ENCODE measurements at places on chromosomes 11 and 22. TPM values are rescaled to one million over a fixed set of nuclear protein-coding genes. Genes with fewer than 3 reads are reported as not detected.

GRCh38 chr11:30914143-30914762 lies 328.1 kb upstream of the MPPED2 start:
- no peaks in the 10 kb centered on the region for H3K4me1 ChIP-seq
- H3K27ac ChIP-seq = no peak overlapping the region
- H3K27me3 ChIP-seq = peaks cover 14% of the 10 kb centered on the region
- H3K4me3 ChIP-seq = no peak overlapping the region
- no peaks in the 10 kb centered on the region for H3K36me3 ChIP-seq

GRCh38 chr22:49210606-49211005 lies 617.1 kb downstream of the BRD1 start:
- no peaks in the 10 kb centered on the region for H3K36me3 ChIP-seq
- no peak overlapping the region for H3K27ac ChIP-seq
- DNase-seq = no peak
- H3K4me1 ChIP-seq = no peaks in the 10 kb centered on the region

Gene KCNJ5
- not detected for total RNA-seq

GRCh38 chr22:27850000-27850521 lies 48.5 kb upstream of the MN1 start:
- H3K4me1 ChIP-seq = peaks cover 13% of the 10 kb centered on the region
- DNase-seq = no peak
- no peaks in the 10 kb centered on the region for H3K27me3 ChIP-seq
- no peak overlapping the region for H3K27ac ChIP-seq
- no peak overlapping the region for H3K4me3 ChIP-seq

DNA sequence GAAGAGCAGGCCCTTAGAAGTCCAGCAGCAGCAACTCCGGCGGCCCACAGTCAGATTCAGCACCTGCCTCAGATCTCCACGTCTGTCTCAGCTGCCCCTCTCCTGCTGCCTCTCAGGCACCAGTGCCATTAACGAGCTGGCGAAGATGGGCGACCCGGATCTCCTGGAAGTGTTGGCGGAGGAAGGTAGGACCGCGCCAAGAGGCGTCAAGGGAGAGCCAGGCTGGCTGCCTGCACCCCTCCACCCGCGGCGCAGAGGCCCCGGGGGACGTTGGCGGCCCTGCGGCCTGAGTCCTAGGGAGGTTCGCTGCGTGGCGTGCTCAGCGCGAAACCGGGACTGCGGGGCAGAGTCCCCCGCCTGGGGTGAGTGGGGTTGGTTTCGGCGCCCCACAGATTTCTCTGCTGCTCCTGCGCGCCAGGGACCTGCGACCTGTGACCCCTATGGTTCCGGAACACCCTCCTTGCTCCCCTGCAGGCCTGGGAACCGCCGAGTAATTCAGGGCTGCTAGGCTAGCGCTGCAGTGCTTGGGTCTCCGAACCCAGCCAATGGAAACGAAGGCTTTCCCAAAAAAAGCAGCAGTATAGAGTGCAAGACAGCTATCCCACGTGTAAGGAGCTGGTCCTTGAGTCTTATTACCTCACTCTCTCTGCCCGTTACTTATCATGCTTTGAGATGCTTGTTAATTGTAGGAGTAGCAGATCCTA lies 615 bp downstream of the ANO5 start:
- DNase-seq = no peak
- peaks cover 27% of the 10 kb centered on the region for H3K27me3 ChIP-seq
- no peak overlapping the region for H3K27ac ChIP-seq
- peak overlapping the region; percentile 61 for H3K4me3 ChIP-seq
- H3K36me3 ChIP-seq = no peaks in the 10 kb centered on the region

Gene NXPE4
- total RNA-seq = not detected

DNA sequence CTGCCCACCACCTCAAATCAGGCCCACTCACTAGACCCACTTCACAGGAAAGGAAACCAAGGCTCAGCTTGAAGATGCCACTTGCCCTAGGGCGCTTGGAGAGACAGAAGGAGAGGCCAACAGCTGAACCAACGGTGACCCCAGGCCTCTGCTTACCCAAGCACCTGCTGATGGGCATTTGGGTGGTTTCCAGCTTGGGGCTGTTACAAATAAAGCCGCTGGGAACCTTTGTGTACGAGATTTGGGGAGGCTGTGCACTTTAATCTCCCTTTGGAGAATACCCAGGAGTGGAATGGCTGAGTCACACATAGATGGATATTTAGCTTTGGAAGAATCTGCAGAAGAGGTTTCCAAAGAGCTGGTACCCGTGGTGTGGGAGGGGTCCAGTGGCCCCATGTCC lies 50.9 kb upstream of the LINC01488 start:
- no peak for DNase-seq
- H3K27me3 ChIP-seq = peaks cover 18% of the 10 kb centered on the region
- H3K4me3 ChIP-seq = no peak overlapping the region
- H3K4me1 ChIP-seq = peaks cover 13% of the 10 kb centered on the region
- H3K27ac ChIP-seq = no peak overlapping the region

Data from natural killer cell treated with Interleukin-12 subunit alpha and Interleukin-12 subunit beta and Interleukin-15 and Interleukin-18, amount 100 ng/mL, for 72 hours (primary cell).